ENCODE measurements at places on chromosomes 11 and 22.

DNA sequence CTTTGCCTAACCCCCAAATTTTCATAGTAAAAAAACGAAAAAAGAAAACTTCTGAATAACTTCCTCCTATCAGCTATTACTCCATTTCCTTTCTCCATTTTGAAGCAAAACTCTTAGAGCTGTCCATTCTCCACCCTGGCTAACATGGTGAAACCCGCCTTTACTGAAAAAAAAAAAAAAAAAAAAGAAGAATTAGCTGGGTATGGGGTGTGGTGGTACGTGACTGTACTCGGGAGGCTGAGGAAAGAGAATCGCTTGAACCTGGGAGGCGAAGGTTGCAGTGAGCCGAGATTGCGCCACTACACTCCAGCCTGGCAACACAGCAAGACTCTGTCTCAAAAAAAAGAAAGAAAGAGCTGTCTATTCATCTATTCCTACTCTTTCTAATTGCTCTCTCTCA is 11.3 kb upstream of the NXF1 start:
- no peaks in the 10 kb centered on the region for H3K27me3 ChIP-seq
- H3K4me3 ChIP-seq: no peak overlapping the region
- DNase-seq: no peak
- no peaks in the 10 kb centered on the region for H3K4me1 ChIP-seq

- no peak overlapping the region for H3K27ac ChIP-seq
- H3K4me3 ChIP-seq: no peak overlapping the region
- no peak for DNase-seq
- H3K27me3 ChIP-seq: peaks cover 9% of the 10 kb centered on the region
Observed at GRCh38 chr11:742156-742546, 5.1 kb upstream of the TALDO1 start.

DNA sequence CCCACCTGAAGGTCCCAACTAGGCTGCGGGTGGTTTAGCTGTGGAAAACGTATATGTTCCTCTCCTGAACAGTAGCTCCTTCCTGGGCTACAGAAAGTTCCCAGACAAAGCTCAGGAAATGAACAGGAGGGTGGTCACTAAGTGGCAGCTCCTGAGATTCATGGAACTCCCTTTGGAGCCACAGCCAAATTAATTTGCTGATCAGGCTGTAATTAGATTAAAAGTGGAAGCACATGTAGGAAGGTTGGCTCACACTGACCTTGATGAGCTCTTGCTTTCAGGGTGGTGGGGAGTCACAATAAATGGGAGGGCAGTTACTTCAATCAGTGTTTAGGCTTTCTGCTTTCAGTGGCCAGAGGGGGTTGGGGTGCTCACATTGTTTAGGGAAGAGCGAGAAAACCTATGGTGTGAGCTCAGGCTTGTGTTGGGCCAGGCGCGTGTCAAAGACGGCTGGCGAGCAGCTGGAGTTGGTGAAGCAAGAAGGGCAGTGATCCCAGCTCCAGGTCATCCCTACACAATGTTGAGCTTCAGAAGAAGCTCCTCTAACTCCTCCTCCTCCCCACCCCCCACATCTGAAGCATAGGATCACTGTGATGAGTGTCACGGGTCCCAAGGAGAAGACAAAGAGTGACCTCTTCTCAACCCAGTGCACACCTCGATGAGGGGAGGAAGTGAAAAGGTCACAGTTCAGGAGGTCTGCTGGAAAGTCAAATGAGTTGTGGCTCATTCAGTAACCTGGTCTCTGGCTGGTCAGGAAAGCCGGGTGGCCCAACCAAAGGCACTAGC is 42.5 kb downstream of the CLPB start:
- peak overlapping the region; percentile 46 for H3K4me3 ChIP-seq
- no peak for DNase-seq
- H3K27me3 ChIP-seq: no peaks in the 10 kb centered on the region
- peaks cover 2% of the 10 kb centered on the region for H3K36me3 ChIP-seq
- peaks cover 36% of the 10 kb centered on the region for H3K4me1 ChIP-seq
- no peak overlapping the region for H3K27ac ChIP-seq

- H3K4me1 ChIP-seq: peaks cover 8% of the 10 kb centered on the region
- no peak for DNase-seq
- H3K36me3 ChIP-seq: no peaks in the 10 kb centered on the region
Observed at GRCh38 chr11:1150769-1151365, 6.9 kb upstream of the MUC5AC start.

DNA sequence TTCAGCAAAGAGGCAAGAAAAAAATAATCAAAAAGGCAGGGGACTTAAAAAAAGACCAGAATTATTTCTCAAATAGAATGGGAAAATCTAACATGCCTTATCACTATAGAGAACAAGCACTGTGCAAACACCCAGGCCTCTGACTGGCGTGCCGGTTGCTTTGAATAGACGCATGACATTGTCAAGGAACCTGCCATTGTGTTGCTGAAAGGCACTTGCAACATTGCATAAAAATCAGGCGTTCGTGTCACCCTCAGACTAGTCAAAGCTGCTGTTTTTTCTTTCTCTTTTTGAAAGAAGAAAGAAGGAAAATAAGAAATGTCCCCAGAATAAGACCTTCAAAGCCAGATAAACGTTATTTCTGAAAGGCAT is 549.3 kb upstream of the CADM1 start:
- DNase-seq: no peak
- H3K4me1 ChIP-seq: no peaks in the 10 kb centered on the region
- no peak overlapping the region for H3K27ac ChIP-seq
- no peaks in the 10 kb centered on the region for H3K36me3 ChIP-seq

DNA sequence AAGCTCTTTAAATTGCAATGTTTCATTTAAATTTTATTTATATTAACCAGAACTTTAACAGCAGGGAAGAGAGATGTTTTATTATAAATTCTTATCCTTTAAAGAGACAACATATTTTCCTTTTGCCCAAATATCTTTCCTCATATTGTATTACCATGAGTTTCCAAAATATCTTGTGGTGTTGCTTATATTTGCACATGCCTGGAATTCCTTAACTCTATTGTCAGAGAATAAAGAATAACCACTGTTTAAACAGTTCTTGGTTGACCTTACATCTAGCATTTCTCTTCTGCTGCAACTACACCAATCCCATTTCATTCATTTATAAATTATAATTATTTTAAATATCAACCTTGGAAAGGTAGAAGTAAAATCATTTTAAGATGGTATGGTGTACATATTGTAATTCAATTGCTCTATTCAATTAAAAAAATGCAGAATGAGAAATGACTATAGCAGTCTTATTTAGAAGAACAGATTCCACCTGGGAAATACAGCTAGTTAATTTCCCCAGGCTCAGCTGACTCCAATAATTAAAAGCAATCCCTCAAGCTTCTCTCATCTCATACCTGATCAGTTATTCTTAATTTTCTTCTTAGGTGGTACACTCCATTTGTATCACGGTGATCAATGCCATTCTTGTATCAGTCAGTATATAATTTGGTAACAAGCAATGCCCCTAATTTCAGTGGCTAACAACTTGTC is 923.3 kb downstream of the KCNA4 start:
- H3K4me1 ChIP-seq: no peaks in the 10 kb centered on the region
- H3K27me3 ChIP-seq: no peaks in the 10 kb centered on the region
- no peak overlapping the region for H3K27ac ChIP-seq
- no peak for DNase-seq

DNA sequence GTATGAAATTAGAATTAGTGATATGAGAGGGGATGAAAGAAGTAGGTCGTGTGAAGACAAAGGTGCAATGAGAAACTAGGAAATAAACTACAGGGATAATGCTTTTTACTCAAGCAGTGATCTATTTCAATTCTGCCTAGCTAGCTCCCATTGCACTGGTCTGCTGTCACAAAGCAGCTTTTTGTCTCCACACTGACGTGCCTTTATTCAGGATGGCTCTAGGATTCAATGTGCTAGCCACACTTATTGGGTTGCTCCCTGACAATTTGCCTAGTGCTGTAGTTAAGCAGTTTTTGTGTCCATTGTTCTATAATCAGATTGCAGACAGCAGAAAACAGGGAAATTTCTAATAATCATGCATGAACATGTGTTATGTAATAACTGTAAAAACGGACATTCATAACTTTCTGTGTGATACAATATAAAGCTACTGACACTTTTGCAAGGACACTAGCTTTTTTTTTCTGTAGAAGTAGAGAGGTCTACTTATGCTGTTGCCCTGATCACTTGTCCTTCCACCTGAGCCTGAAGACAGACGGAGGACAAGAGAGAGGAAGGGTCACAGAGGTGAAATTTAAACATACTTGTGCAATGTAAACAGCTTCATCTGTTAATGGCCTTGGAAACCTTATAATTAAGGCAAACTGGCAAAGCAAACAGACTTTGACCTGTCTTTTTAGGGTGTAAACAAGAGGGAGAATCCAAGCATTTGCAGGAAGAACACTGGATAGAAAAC is 269.6 kb downstream of the LRRC4C start:
- H3K27ac ChIP-seq: no peak overlapping the region
- H3K27me3 ChIP-seq: no peaks in the 10 kb centered on the region
- no peak for DNase-seq

GRCh38 chr22:45235101-45235777 is 5.5 kb downstream of the KIAA0930 start:
- peak overlapping the region; percentile 87 for H3K27ac ChIP-seq
- peak overlapping the region; percentile 80 for H3K4me3 ChIP-seq
- H3K36me3 ChIP-seq: peaks cover 4% of the 10 kb centered on the region
- DNase-seq: peak; percentile 42

GRCh38 chr11:33116535-33116934 is 44.7 kb downstream of the CSTF3 start:
- no peaks in the 10 kb centered on the region for H3K36me3 ChIP-seq
- no peak for DNase-seq
- no peaks in the 10 kb centered on the region for H3K4me1 ChIP-seq
- H3K27ac ChIP-seq: no peak overlapping the region
- no peak overlapping the region for H3K4me3 ChIP-seq

GRCh38 chr22:30021881-30022619 is 58.2 kb upstream of the HORMAD2 start:
- no peaks in the 10 kb centered on the region for H3K27me3 ChIP-seq
- peaks cover 40% of the 10 kb centered on the region for H3K36me3 ChIP-seq
- H3K4me1 ChIP-seq: no peaks in the 10 kb centered on the region
- no peak overlapping the region for H3K27ac ChIP-seq
- H3K4me3 ChIP-seq: no peak overlapping the region

GRCh38 chr22:31122532-31123291 is at the start of gene INPP5J:
INPP5J (plus strand) TSS chr22:31122966; CDS start chr22:31123015, 49 bp downstream.
- peaks cover 9% of the 10 kb centered on the region for H3K27me3 ChIP-seq
- no peak for DNase-seq
- H3K4me3 ChIP-seq: no peak within 1 kb of the TSS
- peaks cover 12% of the 10 kb centered on the region for H3K4me1 ChIP-seq
- peak within 1 kb of the TSS; percentile 15 for H3K27ac ChIP-seq

DNA sequence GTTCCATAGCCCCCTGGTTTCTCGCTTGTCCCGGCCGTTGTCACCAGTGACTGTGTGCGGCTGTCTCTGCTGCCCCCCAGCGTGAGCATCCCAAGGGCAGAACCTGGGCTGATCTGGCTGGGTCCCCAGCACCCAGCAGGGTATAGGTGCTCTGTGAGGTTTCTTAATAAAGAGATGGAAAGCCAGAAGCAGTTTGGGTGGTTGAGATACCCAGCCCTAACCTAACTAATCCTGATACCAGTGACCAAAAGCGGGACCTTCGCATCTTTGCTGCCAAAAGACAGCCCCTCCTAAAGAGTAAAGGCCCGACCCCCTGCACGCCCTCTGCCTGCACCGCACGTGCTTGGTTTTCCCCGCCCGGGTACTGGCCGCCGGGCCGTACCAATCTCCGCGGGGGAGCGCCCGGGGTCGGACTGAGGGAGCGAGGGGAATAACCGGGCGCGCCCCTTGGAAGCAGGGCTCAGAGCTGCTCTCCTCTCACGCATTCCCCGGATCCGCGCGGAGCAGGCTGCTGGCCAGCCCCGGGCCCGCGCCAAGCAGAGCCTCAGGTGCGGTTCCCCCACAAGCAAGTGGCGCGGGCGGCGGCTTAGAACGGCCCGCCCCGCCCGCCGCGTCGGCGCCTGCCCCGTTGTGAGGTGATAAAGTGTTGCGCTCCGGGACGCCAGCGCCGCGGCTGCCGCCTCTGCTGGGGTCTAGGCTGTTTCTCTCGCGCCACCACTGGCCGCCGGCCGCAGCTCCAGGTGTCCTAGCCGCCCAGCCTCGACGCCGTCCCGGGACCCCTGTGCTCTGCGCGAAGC is at the start of gene DGAT2:
DGAT2 (plus strand) TSS at position 667 of the 797 bp plus-strand sequence. CDS start 214 bp downstream, outside the sequence.
- peak within 1 kb of the TSS; percentile 86 for H3K4me3 ChIP-seq
- no peaks in the 10 kb centered on the region for H3K27me3 ChIP-seq

- DNase-seq: no peak
- H3K4me3 ChIP-seq: no peak overlapping the region
- peaks cover 14% of the 10 kb centered on the region for H3K27me3 ChIP-seq
- H3K27ac ChIP-seq: no peak overlapping the region
- no peaks in the 10 kb centered on the region for H3K4me1 ChIP-seq
Observed at GRCh38 chr11:123682696-123683410, 28.4 kb upstream of the SCN3B start.

- H3K27ac ChIP-seq: no peak overlapping the region
- no peak overlapping the region for H3K4me3 ChIP-seq
- H3K4me1 ChIP-seq: peaks cover 5% of the 10 kb centered on the region
- DNase-seq: no peak
Observed at GRCh38 chr11:10913075-10913474, 55.2 kb upstream of the ZBED5 start.

DNA sequence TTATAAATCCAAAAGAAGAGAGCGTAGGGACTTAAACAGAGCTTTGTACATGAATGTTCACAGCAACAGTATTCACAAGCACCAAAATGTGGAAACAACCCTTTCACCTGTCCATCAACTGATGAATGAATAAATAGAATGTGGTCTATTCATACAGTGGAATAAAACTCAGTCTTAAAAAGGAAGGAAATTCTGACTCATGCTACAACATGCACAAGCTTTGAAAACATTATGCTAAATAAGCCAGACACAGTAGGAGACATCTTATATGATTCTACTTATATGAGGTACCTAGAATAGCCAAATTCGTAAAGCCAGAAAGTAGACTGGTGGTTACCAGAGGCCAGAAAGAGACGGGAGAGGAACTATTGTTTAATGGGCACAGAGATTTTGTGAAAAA is 74.3 kb downstream of the SHANK2 start:
- DNase-seq: no peak
- H3K4me3 ChIP-seq: no peak overlapping the region
- H3K27me3 ChIP-seq: peaks cover 10% of the 10 kb centered on the region
- H3K4me1 ChIP-seq: no peaks in the 10 kb centered on the region

- H3K27ac ChIP-seq: no peak overlapping the region
- H3K4me1 ChIP-seq: no peaks in the 10 kb centered on the region
- no peaks in the 10 kb centered on the region for H3K27me3 ChIP-seq
- DNase-seq: no peak
- H3K36me3 ChIP-seq: no peaks in the 10 kb centered on the region
- no peak overlapping the region for H3K4me3 ChIP-seq
Observed at GRCh38 chr11:60786811-60787567, 1.9 kb downstream of the MS4A10 start.

Measured in memory B cell (primary cell).